ENCODE measurements at places on chromosomes 7 and 10.
A peak's percentile ranks its signal among the peaks of the same experiment; 100 is the strongest.

DNA sequence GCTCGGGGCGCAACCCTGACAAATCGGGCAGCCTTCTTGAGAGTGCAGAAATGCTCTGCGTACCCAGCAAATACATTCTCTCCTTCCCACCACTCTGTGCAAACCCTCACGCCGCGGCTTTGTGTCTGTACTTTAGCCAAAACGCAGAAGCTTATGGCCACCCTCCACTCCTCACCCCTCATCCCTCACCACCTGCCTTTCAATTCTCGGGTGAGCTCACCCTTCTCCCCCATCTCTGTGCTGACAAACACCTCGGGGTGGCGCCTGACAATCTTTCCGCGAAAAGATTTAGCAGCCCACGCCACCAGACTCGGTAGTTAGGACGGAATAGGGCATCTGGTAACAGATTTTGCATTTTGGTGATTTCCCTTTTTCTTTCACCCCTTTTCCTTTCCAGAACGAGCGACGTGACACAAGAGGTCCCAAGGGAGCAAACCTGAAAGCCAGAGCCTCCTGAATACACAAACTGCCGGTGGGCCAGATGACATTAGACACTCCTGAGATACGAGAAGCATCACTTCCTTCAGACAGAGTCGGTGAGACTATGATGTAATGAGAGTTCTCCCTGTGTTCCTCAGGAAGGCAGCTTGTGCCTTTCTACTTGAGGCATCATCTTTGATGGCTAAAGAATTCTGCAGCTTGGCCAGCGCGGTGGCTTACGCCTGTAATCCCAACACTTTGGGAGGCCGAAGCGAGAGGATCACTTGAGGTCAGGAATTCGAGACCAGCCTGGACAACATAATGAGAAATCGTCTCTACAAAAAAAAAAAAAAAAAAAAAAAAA is 671 bp upstream of the ATAD1 start:
- no peak for DNase-seq

DNA sequence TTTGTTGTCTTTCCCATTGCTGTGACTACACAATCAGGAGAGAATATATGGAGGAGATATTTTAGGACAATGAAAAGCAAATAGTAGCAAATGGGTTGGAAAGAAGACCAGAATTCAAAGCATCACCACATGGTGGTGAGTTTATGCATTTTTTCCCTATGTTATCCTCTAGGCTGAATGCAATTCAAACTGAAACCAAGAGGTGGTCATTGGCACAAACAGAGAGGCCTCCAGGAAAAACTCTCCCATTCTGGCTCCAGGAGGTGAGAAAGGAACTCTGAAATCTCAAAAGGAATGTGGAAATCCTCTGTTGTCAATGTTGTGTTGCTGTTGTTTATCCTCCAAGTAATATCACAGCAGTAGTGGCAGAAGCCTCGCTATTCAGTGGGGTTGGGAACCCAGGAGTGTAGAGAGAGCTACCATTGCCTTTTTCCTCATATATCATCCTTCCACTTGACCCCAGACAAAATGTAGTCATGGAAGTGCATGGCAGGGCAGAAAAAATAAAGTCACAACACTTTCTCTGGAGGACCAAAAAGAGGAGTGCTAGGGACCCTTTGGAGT is 819.1 kb downstream of the GRID1 start:
- DNase-seq = no peak

- DNase-seq = no peak
Observed at GRCh38 chr10:1440897-1441296, 296.4 kb downstream of the ADARB2 start.

- DNase-seq = no peak
Observed at GRCh38 chr10:12177642-12178041, 18.0 kb downstream of the NUDT5 start.

DNA sequence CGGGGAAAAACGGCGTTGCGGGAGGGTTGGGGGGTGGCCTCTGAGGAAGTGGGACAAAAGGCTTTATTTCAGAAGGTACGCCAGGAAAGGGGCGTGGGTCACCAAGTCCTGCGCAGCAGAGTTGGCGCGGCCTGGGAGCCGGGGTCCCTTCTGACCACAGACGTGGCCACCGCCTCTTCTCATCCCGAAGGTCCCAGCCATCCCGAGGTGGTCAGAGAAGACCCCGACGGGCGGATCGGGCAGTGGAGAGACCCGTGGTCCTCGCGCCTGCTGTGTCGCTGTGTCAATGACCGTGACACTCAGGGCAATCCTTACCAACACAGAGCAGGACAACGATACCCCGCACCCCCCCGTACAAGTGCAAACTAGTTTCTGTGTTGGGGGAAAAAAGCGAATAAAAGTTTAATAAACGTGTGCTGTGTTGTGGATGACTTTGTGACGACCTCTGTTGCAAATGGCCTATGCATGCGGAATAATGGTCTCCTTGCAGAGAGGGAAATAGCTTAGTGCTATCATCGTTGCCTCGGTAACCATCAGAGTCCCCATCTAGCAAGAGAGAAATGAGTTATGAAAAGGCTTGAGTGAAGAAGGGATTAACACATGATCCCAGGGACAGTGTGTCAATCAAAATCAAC is 19.4 kb upstream of the GATA3 start:
- DNase-seq = no peak

DNA sequence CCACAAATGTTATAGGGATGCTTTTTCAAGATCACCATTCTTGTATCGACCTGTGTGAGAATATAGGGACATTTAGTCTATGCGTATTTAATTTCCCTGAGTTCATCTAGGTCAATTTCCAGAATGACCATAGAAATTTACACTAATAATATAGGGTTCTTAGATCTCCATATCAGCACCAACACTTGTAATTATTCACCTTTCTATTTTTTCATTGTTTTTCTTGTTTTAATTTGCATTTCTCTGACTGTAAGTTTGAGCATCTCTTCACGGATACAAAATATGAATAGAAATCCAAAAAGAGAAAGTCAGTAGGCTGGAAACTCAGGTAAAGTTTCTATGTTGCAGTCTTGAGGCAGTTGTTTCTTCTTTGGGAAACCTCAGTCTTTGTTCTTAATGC is 134.8 kb downstream of the CREB5 start:
- DNase-seq = no peak

DNA sequence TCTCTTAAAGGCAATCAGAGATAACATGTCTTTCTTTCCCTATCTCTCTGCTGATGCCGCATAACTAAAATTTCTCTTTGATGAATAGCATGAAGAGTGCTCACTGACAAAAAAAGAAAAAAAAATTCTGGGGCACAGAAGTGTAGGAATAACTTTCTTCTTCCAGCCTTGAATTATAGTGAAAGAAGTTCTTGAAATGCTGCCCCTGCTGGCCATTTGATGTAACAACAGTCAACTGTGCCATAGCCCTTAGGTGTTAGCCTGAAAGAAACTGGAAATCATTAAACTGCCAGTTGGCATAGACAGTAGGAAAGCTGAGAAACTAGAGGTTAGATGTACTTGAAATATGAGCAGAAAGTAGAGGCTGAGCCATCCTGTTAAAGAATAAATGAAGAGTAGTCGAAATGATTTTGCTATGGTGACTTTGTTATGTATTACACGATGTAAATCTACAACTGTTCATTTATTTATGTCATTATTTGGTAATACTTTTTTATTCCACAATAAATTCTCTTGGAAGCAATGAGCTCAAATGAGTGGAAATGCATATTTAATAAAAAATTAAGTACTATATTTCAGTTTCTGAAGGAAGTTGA is 48.3 kb upstream of the FAM171A1 start:
- no peak for DNase-seq

DNA sequence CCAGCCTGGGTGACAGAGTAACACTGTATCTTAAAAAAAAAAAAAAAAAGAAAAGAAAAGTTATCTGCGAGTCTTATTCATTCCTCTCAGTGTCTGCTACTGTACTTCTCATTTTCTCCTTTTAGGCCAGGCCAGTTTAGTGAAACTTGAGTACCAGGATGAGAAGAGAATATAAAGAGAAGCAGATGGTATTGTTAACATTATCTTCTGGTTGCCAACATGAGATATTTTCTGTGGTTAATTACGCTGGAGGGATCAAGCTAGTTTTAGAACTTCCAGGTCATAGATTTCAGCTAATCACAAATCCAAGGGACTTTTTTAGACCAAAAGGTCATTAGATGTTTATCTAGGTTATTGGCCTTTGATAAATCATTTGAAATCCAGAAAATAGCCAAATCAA is 252.6 kb upstream of the SMIM30 start:
- no peak for DNase-seq

GRCh38 chr7:114802632-114803031 is 119.3 kb upstream of the MDFIC start:
- no peak for DNase-seq

GRCh38 chr10:80579849-80580637 is 42.3 kb downstream of the SH2D4B start:
- no peak for DNase-seq

- DNase-seq = no peak
Observed at GRCh38 chr10:85620807-85621206, 745.8 kb downstream of the GRID1 start.

DNA sequence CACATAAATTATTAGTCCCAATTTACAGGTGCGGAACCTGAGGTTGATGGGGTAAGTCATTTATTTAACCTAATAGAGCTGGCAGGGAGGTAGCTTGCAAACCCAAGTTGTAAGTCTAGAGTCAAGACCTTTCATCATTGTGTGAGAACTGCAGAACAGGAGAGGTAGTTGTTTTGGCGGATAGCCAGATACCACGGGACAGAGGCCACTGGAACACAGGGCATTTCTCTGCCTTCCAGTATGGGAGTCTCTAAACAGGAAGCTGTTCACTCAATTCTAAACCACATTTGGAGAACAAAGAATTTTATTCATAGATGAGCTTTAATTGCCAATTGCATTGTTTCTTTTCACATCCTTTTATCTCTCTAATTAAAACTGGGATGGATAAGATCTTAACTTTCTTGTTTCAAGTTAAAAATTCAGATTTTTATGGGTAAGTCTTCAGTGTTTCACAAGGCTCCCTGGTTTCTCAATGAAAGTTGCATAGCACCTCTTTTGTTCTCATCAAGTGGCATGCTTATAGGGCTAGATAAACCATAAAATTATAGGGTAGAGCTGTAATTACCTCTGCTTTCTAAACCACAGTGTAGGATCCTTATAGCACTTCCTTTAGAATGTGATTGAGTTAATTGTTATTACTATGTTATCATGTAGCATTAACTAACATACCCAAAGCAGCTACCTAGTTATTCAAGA is 489.0 kb downstream of the GATA3 start:
- DNase-seq = no peak

DNA sequence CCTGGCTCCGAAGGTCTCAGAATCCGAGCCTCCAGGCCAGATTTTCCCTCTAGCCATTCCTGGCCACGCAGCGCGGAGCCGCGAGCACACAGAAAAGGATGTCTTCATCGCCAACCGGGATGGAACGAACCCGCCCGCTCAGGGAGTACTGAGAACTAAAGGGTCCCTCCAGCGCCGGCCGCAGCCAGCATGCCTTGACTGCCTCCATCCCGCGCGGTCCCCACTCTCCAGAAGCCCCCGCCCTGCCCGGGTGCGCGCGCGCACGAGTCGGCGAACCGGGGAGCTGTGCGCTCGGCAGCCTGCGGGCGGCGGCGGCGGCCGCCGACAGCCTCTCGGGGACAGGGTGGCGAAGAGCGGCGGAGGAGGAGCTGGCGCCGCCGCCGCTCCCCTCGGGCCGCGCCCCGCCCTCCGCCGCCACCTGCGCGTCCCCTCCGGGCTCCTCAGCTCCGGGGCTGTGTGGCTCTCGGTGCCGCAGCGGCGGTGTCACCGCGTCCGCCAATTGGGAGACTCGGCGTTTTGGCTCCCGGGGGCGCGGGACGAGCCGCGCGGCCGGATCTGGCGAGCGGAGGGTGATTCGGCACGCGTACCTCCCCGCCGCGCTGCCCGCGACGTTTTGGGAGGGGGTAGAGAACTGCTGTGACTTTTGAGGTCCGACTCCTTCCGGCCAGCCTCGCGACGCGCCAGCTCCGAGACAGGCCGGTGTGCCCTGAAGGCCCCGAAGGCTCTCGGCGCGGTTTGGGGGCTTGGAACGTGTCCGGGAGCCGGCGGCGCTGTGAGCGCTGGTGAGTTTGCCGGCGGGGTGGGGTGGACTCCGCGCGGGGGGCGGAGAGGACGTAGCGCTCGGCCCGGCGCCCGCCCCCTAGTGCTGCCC is 453 bp upstream of the GALNT17 start:
- DNase-seq = no peak

GRCh38 chr10:52400562-52400961 is 86.5 kb downstream of the DKK1 start:
- no peak for DNase-seq

- no peak for DNase-seq
Observed at GRCh38 chr10:86775056-86775869, 18.8 kb downstream of the BMPR1A start.

GRCh38 chr7:3897430-3898372 is 596.6 kb downstream of the SDK1 start:
- DNase-seq = no peak

- no peak for DNase-seq
Observed at GRCh38 chr7:35555934-35556333, 139.0 kb downstream of the HERPUD2 start.

DNA sequence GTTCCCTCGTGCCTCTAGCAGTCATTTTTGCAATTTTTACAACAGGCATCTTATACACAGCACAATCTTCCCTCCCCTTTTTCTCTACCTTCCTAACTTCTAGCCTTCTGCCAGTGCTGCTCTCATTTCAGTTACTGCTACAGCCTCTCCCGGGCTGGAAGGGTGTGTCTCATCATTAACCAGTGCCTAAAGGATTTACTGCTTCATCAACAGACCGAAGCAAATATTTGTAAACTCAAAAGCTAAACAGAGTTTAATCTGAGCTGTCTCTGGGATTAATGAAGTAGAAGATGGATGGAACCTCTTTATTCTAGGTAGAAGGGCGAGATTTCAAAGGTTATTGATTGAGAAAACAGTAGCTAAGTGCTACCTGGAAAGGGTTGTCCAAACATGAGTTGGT is 94.3 kb downstream of the PRPF18 start:
- no peak for DNase-seq

- no peak for DNase-seq
Observed at GRCh38 chr10:34978080-34978479, 112.1 kb downstream of the CUL2 start.

DNA sequence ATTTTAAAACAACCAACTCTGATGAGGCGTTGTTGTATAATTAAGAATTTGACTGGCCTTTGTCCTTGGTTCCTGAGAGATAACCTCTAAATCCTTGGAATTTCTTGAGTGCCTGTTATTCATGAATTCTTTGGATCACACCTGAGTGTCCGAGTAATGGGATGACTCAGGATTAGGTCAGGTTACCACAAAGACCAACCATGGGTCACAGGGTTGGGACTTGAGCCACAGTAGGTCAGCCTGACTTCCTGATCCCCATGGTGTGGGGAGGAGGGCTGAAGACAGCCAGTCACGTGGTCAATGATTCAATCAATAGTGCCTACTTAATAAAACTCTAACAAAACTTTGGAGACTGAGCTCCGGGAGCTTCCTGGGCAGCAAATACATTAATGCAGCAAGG is 192.5 kb downstream of the GFRA1 start:
- no peak for DNase-seq

- peak; percentile 27 for DNase-seq
Observed at GRCh38 chr10:62738916-62739315, 65.6 kb upstream of the ADO start.

All from GM04503 (cell line).